Right renal pelvis (tissue), 4 donors: ENCODE measurements at places on chromosomes 16 and 17.

DNA sequence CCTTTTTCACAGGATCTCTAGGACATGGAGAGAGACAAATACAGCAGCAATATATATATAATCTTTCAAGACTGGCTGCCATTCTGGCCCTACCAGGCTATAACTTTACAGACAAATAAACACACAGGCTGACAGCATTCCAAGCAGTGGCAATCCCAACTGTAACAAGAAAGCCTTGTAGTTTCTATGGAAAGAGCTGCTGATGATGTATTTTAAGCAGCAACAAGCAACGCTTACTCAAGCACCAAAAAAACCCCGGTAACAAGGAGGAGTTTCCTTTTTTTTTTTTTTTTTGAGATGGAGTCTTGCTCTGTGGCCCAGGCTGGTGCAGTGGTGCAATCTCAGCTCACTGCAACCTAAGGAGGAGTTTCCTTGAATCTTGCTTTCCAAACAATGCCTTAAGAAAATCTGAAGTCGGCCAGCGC lies 23.2 kb downstream of the LSM12 start:
- DNase-seq, result no peak

GRCh38 chr16:22075043-22075757 lies 17.1 kb upstream of the VWA3A start:
- no peak for DNase-seq

- DNase-seq, result no peak
Measured at GRCh38 chr16:55055262-55055661, 124.6 kb downstream of the IRX5 start.

- no peak for DNase-seq
Measured at GRCh38 chr16:24734382-24734781, 4.9 kb downstream of the TNRC6A start.

DNA sequence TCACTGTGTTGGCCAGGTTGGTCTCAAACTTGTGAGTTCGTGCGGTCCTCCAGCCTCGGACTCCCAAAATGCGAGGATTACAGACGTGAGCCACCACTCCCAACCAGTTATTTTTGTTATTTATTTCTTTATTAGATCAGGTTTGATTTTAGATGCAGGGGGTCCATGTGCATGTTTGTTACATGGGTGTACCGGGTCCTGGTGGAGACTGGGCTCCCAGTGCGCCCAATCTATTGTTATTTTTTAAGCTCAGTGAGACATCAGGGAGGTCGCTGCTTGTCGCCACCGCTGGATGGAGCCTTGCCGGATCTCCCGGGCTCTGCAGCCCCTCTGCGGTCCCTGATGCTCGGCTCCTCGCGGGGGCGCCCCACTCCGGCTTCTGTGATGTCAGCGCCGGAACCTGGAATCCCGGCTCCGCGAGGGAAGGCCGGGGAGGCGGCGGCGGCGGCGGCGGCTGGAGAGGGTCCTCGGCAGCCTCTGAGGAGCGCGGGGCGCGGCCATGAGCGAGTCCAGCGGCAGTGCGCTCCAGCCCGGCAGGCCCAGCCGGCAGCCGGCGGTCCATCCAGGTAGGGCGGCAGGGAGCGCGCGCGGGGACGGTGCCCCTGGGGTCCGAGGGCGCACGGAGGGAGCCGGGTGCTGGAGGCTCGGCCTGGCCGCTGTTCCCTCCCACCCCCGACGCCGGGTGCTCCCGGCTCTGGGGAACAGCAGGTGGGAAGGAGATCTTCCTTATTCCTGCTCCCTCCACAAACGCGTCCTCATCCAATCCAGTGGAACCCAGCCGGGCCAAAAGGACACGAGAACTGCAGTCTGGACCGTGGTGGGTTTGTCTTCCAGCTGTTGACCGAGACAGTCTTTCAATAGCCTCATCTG lies at the start of gene TMC7:
TSS of gene TMC7 (plus strand) at position 370 of the 870 bp plus-strand sequence. CDS start at position 500, 130 bp downstream.
- peak; percentile 76 for DNase-seq

GRCh38 chr16:16033208-16033717 lies 83.8 kb downstream of the ABCC1 start:
- DNase-seq, result no peak

GRCh38 chr17:81084680-81085419 lies 49.9 kb downstream of the BAIAP2 start:
- no peak for DNase-seq

- no peak for DNase-seq
Measured at GRCh38 chr16:8594149-8594666, 3.9 kb upstream of the TMEM114 start.

DNA sequence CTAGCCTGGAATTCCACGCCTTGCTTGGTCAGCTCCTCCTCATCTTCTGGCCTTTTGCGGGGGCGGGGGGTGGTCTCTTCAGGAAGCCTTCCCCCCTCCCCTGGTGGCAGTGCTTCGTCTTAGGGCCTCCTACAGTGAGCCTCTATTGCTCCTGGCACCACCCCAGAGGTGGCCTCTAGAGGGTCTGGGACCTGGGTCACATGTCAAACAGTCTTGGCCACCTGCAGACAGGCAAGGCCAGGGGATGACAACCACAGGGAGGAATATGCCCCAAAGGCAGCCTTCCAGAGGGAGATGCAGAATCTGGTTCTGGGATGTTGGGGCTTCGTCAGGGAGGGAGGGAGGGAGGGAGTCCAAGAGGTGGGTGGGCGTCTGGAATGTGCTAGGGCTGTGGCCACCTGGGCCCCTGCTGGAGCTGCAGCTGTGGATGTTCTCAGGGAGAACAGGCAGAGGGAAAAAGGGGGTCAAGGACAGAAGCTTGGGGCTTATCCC lies 50.6 kb downstream of the SMPD3 start:
- DNase-seq, result no peak

DNA sequence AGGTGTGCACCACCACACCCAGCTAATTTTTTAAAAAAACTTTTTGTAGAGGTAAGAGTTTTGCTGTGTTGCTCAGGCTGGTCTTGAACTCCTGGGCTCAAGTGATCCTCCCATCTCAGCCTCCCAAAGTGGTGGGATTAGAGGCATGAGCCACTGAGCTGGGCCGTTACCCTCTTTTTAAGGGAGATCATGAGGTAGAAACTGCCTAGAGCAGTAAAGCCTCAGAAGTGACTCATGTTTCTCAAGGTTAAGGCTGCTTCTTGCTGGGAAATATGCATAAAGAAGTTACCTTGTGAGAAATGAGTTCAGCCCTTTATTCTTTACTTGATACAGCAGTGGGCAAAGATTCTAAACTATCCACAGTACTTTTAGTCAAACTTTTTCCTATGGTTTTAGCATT lies 38.2 kb downstream of the GRB2 start:
- DNase-seq, result no peak

DNA sequence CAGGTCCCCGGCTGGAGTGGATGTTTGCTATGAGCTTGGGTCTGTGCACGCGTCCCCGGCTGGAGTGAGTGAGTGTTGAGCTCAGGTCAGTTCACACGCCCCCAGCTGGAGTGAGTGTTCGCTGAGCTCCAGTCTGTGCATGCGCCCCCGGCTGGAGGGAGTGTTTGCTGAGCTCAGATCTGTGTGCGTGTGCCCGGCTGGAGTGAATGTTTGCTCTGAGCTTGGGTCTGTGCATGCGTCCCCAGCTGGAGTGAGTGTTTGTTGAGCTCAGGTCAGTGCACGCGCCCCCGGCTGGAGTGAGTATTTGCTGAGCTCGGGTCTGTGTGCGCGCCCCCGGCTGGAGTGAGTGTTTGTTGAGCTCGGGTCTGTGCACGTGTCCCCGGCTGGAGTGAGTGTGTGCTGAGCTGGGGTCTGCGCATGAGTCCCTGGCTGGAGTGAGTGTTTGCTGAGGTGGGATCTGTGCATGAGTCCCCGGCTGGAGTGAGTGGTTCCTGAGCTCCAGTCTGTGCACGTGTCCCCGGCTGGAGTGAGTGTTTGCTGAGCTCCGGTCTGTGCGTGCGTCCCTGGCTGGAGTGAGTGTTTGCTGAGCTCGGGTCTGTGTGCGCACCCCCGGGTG lies 284.2 kb downstream of the SNX29 start:
- DNase-seq, result no peak

- no peak for DNase-seq
Measured at GRCh38 chr17:64448665-64449512, at the start of gene MILR1. TSS of gene MILR1 (plus strand) at chr17:64449115. CDS start at chr17:64449169, 54 bp downstream.

GRCh38 chr16:27097800-27098230 lies 31.1 kb downstream of the C16orf82 start:
- no peak for DNase-seq

- peak; percentile 35 for DNase-seq
Measured at GRCh38 chr17:36768394-36768793, 167.0 kb downstream of the MRM1 start.

DNA sequence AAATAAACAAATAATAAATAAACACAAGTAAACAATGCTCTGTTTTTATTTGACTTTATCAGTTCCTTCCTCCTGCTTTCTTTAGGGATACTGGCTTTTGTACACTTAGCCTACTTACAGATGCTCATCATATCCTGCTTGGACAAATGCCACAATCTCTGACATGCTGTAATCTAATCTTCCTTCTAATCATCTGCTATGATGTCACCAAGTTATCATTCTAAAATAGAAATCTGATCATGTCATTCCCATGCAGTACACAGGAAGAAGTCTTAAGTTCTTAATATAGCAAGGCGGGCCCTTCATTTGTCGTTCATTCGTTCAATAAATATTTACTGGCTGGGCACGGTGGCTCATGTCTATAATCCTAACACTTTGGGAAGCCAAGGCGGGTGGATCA lies 9.1 kb upstream of the UBB start:
- no peak for DNase-seq

- DNase-seq, result no peak
Measured at GRCh38 chr17:66743511-66743910, 91.4 kb upstream of the CACNG5 start.

- DNase-seq, result no peak
Measured at GRCh38 chr17:35870906-35871819, 2.5 kb upstream of the HEATR9 start.

DNA sequence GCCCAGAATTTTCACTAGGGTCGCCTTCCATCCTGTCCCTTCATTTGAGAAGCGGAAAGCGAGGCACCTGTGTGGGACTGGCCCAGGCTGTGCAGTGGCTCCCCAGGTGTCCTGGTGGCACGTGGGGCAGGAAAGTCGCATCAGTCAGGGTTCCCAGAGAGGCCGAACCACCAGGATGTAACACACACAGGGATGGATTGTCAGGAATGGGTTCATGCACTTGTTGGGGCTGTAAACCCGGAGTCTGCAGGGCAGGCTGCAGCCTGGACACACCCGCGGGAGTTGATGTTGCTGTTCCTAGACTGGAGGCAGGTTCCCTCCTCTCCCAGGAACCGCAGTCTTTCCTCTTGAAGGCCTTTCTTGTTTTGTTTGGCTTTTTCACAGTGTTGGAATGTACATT lies 30.7 kb upstream of the RPTOR start:
- DNase-seq, result no peak

GRCh38 chr17:48596000-48596734 lies 2.6 kb upstream of the HOXB5 start:
- no peak for DNase-seq

GRCh38 chr17:77206158-77206956 lies 65.6 kb downstream of the SEC14L1 start:
- DNase-seq, result no peak

DNA sequence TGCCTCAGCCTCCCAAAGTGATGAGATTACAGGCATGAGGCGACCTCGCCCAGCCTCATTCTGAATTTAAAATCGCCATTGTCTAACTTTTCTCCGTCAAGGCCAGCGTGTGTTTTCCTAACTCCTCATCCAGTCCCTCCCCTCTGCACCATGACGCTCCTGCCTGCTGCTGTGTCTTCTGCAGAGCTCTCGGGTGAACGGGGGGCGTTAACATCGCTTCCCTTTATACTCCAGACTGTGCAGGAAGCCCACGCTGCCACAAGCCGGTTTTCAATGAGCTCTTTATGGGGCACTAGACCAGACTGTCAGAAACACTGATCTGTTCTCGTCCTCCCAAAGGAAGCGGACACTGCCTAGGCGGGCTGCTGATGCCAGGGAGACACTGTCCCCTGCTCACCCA lies 13.2 kb downstream of the AANAT start:
- no peak for DNase-seq

DNA sequence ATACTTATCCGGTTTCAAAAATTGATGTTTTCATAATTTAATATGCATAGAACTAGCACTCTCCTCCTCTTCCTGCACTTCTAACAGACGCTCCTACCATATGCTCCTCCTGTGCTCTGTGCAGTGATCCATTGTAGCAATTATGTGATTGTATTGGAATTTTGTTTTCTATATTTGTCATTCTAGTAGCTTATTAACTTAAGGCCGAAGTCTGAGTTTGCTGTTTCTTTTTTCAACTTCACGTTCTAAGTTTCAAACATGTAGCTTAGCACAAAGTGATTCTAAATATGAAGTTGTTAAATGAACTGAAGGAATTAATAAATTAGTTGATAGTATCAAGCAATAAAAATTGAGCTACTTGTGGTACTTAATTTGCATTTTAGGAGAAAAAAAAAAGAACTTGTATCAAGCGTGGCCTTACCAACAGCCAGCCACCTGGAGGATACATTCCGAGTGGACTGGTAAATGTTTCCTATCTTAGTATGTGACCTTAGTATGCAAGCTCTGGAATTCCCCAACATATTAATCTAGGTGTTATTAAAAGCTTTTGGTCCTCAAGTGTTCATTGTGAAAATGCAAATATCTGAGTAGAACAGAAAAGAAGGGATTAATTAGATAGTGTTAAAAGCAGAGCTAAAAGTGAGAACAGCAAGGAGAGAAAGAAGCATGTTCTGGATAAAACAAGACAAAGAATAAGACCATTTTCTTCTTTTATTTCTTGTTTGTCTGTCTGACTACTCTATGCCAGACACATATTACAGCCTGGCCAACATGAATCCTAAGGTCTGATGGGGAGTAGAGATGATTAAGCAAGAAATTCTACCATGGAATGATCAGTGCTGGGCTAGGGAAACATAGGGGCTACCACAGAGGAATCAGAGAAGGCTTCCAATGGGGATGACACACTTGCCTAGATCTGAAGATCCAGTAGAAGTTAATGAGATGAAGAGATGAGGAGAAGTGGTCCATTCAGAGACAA lies 290.4 kb upstream of the MON1B start:
- no peak for DNase-seq

DNA sequence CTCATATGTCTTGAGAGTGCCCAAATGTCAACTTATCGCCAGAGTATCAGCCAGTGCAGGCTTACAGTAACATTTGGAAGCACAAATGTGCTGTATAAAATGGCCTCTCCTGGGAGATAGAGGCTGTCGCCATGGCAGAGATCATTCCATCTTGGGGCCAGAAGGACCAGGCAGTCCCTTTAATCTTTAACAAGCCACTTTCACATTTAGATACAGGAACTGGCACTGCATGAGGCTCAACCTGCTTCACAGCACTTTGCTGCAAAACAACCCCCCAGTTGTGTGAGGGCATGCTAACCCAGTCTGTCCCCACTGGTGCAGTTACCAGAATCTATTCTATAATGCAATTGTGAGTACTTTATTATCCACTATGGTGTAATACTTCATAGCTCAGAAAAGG lies 4.7 kb upstream of the RFFL start:
- DNase-seq, result no peak

- DNase-seq, result no peak
Measured at GRCh38 chr16:9380221-9380620, 288.8 kb downstream of the HAPSTR1 start.

DNA sequence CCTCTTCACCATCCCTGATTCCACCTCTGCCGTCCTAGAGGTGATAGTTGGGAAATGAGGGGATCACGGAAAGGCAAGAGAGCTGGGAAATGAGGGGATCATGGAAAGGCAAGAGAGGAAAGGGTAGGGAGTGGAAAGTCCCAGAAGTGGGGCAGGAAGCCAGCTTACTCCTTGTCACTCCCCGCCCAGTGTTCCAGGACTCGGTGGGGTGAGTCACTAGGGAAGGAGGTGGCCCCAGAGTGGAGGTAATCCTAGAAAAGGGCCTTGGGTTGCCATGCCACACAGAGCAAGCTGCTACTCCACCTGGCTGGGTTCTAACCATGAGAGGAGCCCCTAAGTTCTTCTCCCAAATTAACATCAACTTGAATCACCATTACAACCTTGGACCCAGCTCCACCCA lies 14.8 kb downstream of the ALOXE3 start:
- DNase-seq, result no peak

GRCh38 chr16:4200781-4201137 lies 41.1 kb downstream of the SRL start:
- DNase-seq, result no peak
